Fibroblast of skin of back (primary cell): ENCODE measurements at places on chromosomes 1 and 21.

DNA sequence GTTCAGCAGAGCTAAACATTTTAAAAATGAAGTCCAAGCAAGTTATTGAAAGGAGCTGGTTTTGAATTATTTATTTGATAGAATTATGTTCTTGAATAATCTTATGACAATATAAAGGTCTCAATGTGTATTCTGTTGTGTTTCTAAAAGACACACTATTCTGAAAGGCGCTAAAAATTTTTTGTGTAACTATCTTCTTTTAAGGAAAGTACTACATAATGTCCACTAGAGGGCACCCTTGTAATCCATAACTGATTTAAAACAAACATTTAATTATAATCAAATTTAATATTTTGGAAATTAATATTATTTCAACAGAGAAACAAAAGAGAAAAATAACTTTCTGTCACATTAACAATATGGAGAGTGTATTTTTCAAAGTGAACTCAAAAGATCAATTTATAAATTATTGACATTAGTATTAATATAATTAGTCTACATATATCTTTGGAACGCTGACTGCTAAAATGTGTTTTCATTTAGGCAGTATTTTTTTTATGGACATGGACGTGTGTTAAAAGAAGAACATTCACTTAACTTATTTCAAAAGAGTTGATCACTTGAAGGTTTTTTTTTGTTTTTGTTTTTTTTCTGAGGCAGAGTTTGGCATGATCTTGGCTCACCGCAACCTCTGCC, 248.4 kb downstream of the DENND1B start:
- peak; percentile 20 for DNase-seq

GRCh38 chr1:16484931-16485330, 29.2 kb downstream of the RNU1-1 start:
- no peak for DNase-seq

GRCh38 chr1:22406722-22407495, 44.7 kb upstream of the ZBTB40 start:
- peak; percentile 77 for DNase-seq

- DNase-seq = no peak
Observed at GRCh38 chr1:181651276-181651675, 168.0 kb downstream of the CACNA1E start.

- no peak for DNase-seq
Observed at GRCh38 chr1:226692051-226692792, 46.9 kb downstream of the ITPKB start.
